ENCODE measurements at places on chromosomes 7 and 10.

GRCh38 chr10:12561307-12561706 is 212.0 kb downstream of the CAMK1D start:
- no peak for DNase-seq

GRCh38 chr10:31383810-31384588 is 65.0 kb downstream of the ZEB1 start:
- no peak for DNase-seq

- DNase-seq = no peak
Measured at GRCh38 chr10:110209454-110209925, 2.1 kb downstream of the MXI1 start.

DNA sequence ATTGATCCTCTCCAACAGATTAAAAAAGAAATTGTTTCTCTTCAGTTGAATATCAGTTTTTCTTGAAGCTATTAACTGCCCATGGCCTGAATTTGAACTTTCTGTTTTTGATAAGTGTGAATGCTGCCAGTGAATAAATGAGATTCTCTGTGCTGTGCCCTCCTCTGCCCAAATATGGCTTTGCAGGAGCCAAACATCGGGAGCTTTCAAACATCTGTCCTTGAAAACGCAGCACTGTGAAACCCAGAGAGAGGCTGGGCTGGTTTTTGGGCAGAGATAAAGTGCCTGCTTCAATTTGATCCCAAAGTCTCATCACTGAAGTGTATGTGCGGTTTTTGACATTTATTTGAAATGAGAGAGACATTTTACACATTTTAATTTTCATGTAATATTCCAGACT is 268.3 kb upstream of the SHH start:
- no peak for DNase-seq

Data from NCI-H2081 treated with DMSO at 0.1 percent for 48 hours (cell line).